ENCODE measurements at places on chromosomes 13 and 19. TPM values are rescaled to one million over a fixed set of nuclear protein-coding genes. Genes with fewer than 3 reads are reported as not detected.

DNA sequence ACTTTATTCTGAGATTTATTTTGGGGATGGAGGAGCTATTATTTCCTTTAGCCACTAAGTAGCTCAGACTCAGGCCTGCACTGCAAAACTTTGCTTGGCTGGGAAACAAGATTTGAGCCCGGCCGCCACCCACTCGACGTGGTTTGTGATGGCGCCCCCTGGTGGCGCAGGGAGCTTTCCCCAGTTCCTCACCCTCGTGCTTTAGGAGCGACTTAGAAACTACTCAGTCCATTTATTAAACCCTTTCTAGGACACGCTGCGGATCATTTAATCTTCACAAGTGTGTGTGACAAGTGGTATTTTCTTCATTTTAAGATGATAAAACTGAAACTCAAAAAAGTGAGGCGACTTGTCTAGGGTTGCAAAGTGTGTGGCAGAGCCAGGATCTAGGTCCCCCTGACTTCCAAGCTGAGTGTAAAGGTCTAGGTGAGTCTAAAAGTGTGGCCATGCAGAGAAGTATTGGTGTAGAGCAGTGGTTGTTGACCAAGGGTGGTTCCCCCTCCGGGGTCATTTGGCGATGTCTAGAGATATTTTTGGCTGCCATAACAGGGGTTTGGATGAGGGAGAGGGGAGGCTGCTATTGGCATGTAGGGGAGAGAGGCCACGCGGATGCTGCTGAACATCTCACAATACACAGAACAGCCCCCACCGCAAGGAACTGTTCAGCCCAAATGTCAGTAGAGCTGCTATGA, 2.2 kb downstream of the CXCL17 start:
- DNase-seq, result peak; percentile 92

The DAND5 gene
- total RNA-seq, result 0.47 TPM

GRCh38 chr13:110462091-110462490, 99.4 kb downstream of the RAB20 start:
- no peak for DNase-seq

The DCLK1 gene
- total RNA-seq, result not detected

DNA sequence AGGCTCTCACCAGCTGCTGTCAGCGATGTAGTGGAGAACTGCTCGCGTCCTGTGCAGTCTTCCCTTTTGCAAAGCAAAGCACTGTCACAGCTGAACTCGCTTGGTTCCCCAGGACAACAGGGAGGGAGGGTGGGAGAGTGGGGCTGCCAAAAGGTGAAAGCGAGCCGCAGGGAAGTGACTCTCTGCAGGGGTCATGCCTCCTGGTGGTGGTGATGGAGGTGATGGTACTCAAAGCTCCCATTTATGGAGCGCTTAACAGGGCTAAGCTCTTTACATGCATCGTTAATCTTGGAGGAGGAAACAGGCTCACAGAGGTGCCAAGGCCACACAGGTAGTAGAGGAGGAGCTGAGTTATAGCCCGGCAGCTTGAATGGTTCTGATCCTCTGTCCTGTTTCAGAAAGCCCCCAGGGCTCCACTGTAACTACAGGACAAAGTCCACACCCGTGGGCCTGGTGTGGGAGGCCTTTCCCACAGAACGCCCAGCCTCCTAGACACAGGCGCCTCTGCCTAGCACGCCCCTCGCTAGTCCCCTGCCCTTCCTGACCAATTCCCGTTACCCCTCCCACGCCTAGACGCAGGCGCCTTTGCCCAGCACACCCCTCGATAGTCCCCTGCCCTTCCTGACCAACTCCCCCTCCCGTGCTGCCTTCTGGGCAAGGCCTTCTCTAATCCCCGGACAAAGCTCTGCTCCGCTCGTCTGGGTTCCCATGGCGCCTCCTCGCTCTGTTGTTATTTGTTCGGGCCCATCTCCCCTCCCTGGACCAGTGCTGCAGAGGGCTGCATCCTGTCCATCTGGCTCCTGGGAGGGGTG, 10.7 kb downstream of the PPP1R37 start:
- DNase-seq, result no peak

- peak; percentile 84 for DNase-seq
Measured at GRCh38 chr19:45340232-45340898, at the start of gene KLC3. TSS of gene KLC3 (plus strand) at chr19:45340750. CDS start at chr19:45345542, 4,792 bp downstream.

GRCh38 chr19:44806291-44806690, 2.6 kb upstream of the BCAM start:
- DNase-seq, result no peak

DNA sequence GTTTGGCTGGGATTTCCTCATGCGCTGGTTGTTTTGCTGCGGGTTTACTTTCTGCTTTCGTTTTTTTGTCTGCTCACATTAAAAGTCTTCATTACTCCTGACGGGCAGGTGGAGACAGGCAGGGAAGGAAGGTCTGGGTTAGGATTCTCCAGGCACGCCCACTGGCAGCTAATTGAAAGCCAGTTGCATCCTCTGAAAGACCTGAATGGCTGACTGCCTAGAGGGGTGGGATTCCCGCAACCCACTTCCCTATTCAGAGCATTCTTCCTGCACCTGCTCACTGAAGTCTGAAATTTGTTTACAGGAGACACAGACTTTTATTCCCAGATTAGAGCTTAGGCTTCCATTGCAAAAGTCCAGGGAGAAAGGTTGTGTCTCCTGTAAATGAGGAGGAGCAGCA, 172.0 kb downstream of the UQCRFS1 start:
- no peak for DNase-seq

- no peak for DNase-seq
Measured at GRCh38 chr13:24313439-24313838, 4.1 kb downstream of the C1QTNF9 start.

GRCh38 chr19:35975608-35976214, 19.3 kb upstream of the SDHAF1 start:
- DNase-seq, result peak; percentile 25

DNA sequence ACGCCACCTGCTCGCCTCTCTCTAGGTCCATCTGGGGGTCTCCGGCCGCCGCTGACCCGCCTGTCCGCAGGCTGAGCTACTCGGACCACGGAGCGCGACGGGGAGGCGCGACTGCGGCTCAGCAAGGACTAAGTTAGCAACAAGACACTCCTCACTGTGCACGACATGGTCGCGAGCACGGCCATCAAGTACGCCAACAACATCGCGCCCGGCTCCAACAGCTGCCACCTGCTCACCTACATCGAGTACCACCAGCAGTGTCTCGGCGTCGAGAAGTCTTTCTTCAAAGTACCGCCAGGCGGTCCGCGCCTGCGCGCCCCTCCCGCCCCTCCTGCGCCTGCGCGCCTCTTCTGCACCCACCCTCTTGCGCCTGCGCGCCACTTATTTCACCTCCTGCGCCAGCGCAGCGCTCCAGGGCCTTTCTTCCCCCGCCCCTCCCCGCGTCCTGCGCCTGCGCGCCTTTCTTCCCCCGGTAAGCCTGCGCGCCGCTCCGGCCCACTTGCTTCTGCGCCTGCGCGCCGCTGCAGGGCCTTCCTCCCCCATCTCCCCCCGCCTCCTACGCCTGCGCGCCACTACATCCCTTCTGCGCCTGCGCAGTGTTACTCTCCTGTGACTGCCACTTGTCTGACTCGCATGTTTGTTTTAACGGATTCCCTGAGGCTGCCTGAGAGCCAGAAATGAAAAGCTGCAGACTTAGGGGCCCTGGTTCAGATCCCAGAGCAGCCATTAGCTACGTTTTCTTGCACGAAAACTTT, 64.0 kb downstream of the ACSBG2 start:
- peak; percentile 94 for DNase-seq

DNA sequence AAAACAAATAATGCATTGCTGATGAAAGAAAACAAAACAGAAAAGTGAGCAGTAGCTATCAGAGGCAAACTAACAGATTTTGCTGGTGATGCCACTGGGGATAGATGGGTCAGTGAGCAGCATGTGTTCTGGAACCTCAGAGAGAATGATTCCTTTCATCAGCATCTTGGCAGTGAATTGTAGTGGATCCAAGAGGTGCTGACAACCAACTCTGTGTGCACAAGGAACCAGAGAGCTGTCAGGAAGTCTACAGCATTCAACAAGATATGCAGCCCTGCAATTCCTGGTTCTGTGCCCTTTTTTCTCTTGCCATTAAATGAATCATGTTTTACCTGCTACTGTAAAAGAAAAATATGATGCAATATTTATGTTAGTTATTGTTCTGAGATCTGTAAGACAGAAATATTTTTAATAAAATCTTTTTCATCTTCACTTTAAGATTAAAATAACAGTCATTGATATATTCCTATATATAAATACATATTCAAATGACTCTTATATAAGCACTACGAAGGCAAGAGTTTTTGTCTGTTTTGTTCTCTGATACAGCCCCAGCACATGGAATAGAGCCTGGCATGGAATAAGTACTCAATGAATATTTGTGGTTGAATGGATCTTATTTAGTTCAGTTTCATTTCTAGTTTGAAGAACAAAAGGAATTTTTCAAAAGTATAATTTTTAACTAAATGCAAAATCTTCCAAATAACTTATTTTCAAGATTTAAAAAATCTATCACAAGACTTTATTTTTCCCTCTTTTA, 80.8 kb downstream of the FREM2 start:
- DNase-seq, result no peak

DNA sequence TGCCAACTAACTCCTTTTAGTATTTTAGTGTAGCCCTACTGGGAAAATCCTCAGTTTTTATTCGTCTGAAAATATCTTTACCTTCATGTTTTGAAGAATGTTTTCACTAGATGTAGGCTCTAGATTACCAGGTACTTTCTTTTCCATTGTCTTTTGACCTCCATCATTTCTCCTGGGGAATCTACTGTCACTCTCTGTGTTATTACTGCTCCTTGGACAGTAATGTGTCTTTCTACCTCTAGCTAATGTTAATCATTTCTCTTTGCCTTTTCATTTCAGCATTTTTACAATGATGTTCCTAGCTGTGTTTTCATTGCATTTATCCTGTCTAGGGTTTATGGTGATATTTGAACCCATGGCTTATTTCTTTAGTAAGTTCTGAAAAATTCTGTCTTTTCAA, 61.9 kb downstream of the SPACA7 start:
- no peak for DNase-seq

DNA sequence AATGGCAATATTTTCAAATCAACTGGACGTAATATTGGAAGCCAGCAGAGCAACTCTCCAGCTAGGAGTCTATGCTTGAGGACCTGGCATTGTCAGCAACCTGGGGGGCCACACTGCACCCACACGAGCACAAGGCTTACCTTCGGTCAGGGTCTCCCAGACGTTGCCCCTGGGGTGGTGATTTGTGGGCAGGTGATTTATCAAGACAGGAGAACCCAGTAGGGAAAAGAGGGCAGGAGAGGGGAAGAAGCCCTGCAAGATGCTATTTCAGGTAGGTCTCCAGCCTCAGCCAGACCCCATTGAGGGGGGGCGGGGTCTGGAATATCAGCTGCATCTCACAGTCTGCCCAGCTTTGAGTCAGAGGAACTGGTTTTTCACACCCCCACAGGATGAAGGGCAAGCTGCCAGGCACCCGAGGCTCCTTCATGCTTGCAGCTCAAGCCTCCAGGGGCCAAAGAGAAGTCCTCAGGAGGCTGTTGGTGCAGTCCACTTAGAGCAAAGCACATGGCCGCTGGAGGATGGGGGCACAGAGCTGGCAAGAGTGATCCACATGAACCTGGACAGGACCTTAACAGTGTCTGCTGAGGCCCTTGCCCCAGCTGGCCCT, 80.9 kb upstream of the UQCRFS1 start:
- DNase-seq, result no peak

GRCh38 chr19:17829855-17830566, 8.7 kb upstream of the INSL3 start:
- DNase-seq, result no peak

The ADM5 gene
- 18.5 TPM for total RNA-seq

GRCh38 chr13:60837806-60838205, 440.8 kb downstream of the TDRD3 start:
- no peak for DNase-seq

GRCh38 chr13:108674771-108675170, 45.4 kb downstream of the MYO16 start:
- DNase-seq, result no peak

- DNase-seq, result peak; percentile 69
Measured at GRCh38 chr19:55005684-55006488, 32.2 kb downstream of the GP6 start.

GRCh38 chr13:93774506-93774905, 547.9 kb downstream of the GPC6 start:
- no peak for DNase-seq

The ACTN4 gene
- total RNA-seq, result 1,577 TPM

- no peak for DNase-seq
Measured at GRCh38 chr13:50441130-50441529, 402.4 kb downstream of the DLEU7 start.

DNA sequence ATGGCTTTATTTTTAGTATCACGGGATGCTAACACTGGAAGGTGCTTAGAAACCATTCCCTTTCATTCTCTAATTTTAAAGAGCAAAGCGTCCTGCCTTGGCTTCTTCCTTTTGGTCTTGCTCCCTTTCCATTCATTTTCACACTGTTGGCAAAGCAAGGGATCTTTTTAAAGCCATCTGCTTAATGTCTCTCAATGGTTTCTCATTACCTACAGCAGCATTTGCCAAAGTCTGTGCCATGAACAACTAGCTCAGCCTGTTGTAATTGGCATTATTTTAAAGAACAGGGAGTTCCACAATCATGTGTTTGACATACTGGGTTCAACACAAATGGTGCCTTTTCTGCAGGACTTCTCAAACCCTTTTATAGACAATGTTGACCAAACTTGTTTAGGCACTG, 444.3 kb downstream of the GPC6 start:
- no peak for DNase-seq

GRCh38 chr19:17020823-17021222, 5.8 kb downstream of the CPAMD8 start:
- DNase-seq, result no peak

DNA sequence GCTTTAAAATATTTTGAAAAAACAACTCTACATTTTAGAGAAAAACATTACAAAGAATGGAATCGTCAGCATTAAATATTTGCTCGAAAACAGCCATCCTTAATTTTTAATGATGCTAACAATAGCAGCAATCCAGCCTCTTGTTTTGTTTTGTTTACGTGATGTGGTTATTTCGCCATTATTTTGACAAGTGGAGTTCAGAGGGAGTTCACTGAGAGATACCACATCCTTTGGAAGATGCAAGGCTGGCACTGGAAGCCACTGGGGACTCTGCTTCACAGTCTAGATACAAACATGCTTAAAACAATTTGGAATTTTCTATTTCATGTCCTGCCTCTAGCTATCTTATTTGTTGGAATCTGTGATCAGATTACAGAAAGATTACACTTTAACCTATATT, 556.3 kb downstream of the PCDH17 start:
- DNase-seq, result no peak

DNA sequence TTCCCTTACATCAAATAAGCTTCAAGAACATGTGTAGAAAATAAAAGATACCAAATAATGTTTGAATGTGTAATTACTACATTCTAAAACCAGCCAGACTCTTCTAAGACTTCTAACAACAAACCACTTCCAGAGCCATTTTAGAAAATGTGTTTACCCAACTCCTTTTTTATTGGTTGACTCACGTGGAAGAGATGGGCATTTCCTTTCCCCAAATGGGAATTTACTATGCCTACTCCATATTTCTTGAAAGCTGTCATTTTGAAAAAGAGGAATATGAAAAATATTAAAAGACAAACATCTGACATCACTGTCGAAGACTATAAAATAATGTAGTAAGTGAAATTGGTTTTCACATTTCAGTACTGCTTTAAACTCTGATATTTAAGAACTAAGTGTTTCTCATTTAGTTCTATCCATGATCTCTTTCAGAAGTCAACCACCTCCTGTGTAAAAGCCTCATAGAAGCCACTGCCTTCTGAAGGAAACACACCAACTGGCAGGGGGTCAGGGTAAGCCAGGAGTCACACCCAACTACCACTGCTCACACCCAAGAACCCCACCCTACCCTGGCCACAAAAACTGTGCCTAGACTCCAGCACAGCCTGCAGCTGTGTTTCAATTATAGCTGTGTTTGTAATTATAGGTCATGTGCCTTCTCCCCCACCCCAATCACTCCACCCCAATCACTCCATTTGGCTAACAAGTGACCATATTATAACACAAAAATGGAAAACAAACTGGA, 86.8 kb downstream of the UBL3 start:
- no peak for DNase-seq

Measured in Calu3 (cell line).